Fibroblast of skin of right quadriceps (primary cell): ENCODE measurements at places on chromosomes 7 and 10.
A peak's percentile ranks its signal among the peaks of the same experiment; 100 is the strongest.

DNA sequence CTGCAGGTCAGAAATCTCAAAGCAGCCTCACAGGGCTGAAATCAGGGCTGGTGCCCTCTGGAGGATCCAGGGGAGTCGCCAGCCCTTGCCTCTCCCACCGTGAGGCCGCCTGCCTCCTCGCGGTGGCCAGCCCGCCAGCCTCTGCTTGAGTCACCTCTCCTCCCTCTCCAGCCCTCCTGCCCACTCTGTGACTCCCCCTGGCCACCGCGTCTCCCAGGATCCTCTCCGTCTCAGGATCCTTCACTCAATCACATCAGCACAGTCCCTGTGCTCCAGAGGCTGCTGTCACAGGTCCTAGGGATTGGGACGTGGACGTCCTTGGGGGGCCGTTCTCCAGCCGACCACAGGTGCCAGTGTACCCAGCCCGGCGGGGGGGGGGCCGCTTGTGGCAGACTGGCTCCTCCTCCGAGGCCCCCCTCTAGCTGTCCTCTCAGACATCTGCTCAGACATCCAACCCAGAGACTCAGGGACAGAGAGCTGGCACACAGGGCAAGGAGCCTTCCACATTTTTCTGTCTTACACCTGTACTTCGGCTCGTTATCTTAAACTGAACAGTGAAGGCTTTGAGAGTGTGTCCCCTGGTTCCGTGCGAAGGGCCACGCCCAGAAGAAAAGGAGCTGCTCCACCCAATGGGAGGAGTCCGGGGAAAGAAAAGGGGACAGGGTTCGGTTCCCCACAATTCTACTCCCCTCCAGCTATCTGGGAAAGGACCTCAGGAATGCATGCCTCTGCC is 9.4 kb upstream of the PPP2R2D start:
- DNase-seq, result no peak

DNA sequence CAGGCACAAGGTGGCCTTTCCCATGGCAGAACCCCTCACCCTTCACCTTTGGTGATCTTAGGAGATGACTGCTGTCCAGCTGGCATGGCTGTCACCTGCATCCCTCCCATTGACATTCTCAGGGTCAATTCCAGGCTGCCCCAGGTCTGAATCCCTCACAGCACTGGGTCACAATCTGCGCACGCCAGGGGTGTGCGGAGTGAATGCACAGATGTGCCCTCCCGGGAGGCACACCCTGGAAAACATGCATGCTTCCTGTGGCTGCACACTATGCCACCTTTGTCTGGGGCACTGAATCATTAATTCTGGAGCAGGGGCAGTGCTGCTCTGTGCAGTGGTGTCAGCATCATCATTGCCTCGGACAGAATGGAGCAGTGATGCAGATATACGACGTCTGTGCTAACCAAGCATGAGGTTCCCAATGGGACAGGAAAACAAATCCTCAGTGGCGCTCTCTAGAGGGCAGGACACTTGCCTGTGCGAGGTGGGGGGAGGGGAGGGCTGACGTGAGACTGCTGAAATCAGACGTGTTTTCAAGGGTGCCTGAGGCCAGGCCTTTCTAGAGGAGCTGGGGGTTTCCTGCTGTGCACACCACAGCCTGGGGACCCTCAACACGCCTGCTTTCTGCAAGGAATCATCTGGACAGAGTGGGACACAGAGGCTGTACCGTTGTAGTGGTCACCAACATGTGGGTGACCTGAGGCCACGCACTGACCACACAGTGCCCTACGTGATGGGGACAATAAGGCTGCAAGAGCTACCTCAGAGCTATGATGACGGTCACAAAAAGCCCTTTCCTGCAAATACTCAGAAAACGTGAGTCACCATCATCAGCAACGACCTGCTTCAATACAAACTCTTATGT is 77.9 kb downstream of the HIPK2 start:
- DNase-seq, result no peak

DNA sequence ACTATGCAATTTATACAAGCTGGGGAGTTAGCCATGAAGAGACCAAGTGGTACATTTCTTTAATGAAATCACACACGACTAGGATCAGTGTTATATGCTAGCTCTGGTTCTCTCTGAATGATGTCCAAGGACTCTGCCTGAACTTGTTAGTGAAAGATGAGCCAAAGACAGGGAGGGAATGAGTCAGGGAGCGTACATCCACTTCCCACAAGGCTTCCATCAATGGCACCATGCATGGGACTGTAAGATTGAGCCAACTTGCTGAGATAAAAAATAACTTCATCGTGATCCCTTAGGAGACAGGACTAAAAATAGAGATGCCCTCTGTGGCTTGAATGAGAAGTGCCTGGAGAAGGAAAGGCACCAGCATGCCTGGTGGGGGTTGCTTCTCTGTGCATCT is 629.7 kb downstream of the ACTR3B start:
- DNase-seq, result no peak

- DNase-seq, result no peak
Measured at GRCh38 chr7:130841416-130841815, 107.4 kb upstream of the KLF14 start.

- DNase-seq, result peak; percentile 36
Measured at GRCh38 chr7:137446025-137446424, 102.5 kb upstream of the PTN start.

DNA sequence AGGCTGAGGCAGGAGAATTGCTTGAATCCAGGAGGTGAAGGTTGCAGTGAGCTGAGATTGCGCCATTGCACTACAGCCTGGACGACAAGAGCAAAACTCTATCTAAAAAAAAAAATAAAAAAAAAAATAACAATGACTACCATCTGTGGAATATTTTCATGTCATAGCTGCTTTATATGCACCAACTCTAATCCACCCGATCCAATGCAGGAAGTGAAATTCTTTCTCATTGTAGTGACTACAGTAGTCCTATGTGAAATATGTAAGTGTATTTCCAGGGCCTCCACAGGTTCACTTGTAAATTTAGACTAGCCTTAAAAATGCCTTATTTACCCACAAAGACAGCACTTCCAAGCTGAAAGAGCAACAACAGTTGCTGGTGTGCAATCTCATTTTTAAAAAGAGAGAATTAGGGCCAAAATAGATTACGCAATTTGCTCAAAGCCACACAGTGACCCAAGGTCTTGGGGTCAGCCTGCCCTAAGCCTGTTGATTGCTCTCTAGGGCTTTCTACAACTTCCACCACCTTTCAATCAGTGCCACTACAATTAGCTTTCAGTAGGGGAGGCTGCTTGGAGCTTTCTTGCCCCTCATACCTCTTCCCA is 25.8 kb upstream of the EGFR start:
- peak; percentile 7 for DNase-seq

DNA sequence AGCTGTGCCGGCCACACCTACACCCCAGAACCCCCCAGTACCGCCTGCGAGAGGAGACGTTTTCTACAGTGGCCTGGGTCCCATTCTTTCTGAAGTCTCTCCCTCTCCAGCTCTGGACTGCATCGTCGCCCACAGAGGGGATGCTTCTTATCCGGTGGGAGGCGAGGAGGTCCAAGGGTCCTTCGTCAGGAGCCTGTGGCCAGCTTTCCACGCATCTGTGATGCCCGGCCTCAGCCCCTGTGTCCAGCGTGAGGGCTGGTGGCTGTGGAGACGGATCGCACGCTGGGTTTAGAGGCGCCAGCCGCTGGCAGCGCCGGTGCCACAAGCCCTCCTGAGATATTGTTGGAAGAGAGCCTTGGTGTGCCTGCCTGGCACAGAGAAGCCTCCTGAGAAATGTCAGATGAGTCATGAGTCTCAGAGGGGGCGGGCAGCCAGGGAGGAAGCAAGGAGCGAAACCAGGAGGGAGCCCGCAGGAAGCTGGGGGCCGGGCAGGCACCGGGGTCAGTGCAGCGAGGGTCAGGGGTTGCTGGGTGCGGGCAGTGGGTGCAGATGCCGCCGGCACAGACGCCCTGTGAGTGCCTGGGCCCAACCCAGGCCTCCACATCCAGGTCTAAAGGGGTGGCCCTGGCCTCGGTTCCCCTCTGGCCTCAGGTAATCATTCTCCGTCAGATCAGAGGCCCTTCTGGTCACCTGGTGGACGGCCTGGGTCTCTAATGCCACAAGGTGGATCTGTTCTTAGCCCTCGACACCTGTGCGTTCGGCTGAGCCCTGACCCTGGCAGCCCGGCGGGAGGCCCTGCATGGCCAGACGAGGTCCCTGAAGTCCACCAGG is 86.0 kb upstream of the DIP2C start:
- DNase-seq, result no peak
